ENCODE measurements at places on chromosomes 1 and 21.

DNA sequence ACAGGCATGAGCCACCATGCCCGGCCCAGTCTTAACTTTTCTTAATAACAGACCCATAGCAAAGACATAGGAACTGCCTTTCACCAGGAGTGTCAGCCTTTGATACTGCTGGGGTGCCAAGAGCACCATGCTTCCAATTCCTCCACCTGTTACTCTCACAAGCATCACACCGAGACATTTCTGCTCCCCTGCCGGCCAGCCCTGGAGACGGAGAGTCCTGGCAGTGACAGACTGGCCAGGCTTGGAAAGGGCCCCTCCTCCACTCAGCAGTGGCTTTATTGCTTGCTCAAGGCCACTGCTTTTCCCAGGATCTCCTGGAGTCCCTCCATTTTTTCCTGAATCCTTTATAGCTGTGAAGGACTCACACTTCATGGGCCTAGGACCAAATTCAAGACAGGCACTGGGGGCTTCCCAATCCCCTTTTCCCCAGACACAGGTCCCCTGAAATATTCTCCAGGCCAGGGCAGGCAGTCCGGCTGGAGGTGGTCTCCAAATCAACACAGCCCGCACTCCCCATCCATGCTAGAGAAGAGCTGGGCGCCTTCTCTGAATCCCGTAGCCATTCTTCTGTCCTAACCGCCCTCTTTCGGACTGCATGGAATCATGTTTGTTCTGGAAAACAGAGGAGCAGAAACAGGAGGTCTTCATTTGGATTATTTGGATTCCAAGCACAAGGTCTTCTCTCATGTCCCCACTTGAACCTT is 25.5 kb upstream of the PTPRF start:
- no peak for DNase-seq

GRCh38 chr1:93969371-93969770 is 60.1 kb upstream of the GCLM start:
- no peak for DNase-seq

GRCh38 chr21:40187946-40188654 is 320.9 kb downstream of the PCP4 start:
- no peak for DNase-seq

DNA sequence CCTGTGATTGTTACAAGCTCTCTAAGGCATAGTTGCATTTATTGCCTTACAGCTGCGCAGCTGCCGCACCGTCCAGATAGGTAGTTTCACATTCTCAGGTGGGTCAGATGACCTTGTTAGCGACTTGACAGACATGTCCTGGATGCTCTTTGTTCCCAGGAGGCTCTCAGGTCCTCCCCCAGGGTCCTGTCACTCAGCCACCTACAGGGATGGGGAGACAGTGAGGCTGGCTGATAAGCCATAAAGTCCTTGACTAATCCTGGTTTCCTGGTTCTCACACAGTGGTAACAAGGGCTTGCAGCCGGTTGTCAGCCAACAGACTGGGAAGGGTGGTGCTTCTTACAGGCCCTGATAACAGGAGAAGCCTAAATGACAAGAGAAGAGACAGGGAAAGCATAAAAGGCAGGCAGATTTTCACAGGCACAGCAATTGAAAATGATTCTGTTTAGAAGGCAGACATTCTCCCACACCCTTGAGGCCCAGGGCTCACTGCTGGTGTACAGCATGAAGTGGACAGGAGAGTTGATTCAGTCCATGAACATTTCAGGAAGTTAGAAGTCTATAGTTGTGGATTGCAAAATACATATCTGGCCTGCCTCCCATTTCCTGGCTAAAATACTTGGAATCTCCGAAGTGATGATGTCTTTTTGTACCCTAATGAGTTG is 2.9 kb downstream of the ARF1 start:
- DNase-seq = no peak

DNA sequence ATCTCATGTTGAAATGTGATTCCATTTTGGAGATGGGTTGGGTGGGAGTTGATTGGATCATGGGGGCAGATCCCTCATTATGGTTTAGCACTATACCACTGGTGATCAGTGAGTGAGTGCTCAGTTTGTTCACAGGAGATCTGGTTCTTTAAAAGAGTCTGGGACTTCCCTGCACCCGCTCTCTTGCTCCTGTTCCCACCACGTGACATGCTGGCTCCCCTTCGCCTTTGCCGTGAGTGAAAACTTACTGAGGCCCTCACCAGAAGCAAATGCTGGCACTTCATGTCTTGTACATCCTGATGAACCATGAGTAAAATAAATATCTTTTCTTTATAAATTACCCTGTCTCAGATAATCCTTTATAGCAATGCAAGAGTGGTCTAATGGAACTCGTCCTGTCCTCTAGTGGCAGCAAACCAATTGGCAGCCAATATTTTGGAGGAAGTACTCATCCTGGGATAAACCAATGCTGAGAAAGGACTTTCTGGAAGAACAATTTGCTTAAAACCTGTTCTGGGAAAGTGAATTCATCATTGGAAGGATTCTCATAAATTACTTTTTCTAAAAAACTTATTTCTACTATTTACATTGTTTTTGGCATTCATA is 27.8 kb upstream of the CYP4A11 start:
- DNase-seq = no peak

DNA sequence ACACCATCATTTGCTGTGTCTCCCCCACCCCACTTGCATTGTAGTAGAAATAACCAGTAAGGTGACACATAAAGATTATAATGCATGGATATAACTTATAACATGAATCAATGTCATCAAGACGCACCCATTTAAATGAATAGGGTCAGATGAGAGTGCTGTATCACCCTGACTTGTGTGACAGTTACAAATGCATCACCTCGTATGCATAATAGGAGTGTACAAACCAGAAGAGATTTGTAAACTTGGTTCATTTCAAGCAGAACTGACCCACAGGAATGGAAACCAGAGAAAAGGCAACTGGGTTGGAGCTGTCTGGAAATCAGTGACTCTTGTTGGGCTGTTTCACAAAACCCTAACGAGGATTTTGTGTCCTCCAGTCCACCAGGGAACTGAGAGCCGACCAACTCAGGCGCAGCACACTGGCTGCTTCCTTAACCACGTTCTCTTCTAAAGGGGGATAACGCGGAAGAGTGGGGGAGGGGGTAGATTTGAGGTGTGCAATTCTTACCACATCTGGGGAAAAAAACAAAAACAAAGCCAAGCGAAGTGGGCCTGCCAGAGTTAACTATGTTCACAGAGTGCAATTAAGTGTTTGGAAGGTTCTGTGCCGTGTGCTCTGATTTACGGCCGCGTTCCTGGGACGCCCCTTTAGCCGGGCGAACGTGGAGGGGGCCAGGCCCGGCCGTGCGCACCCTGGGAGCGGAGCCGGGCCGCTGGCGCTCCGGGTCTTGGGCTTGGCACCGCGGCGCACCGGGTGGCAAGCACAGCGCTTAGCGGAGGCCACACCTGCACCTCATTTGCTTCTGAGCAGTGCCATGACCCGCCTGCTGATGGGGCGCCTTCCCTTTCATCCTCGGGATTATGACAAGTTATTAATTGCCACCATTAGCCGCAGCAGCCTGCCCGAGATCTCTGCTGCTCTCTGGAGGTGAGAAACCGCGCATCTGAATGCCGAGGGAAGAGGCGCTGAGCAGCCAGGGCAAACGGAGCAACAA is 248.8 kb upstream of the FOXD3 start:
- no peak for DNase-seq

DNA sequence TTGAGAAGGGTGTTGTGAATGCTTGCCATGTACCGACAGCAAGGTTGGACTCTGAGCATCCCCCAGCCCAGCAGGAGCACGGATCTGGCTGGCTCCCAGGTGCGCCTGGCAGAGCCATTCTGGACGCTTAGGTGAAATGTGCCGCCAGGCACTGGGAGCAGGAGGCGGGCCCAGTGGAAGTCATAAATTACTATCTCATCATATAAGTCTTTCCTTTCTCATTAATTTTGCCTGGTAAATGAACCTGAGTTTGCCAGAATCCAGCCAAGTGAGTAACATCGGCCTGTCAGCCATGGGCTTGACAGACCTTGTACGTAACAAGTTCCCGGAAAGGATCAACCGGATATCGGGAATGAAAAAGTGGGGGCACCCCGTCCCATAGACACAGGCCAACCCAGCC is 179.5 kb upstream of the ARHGEF16 start:
- DNase-seq = peak; percentile 1

DNA sequence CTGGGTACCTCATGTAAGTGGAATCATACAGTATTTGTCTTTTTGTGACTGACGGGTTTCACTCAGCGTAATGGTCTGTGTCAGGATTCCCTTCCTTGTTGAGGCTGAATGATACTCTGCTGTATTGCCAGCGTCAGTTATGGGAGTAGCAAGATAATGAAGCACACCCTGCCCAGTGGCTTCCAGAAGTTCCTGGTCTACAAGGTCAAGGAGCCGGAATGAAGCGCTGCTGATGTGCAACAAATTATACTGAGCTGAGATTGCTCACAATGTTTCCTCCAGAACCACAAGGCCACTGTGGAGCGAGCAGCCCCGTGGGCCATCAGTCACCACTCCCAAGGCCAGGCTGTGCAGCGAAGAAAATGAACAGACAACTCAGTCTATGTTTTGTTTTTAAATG is 24.0 kb upstream of the TDRD10 start:
- no peak for DNase-seq

DNA sequence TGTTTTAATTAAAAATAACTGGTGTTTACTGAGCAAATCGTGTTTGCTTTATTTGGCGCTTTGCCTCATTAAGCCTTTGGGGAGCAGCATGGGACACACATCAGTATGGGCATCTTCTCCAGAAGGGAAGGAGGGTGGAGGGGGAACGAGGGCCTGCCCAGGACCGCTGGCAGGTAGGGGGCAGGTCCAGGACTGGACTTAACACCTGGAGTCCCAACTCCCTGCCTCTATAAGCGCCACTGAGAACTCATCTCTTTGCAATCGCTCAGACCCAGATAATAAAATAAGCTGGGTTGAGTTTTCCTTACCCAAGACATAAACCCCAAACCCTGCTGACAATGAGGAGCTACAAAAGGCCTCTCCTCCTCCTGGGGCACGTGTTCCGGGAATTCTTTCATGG is 15.1 kb downstream of the ABCG1 start:
- DNase-seq = no peak

DNA sequence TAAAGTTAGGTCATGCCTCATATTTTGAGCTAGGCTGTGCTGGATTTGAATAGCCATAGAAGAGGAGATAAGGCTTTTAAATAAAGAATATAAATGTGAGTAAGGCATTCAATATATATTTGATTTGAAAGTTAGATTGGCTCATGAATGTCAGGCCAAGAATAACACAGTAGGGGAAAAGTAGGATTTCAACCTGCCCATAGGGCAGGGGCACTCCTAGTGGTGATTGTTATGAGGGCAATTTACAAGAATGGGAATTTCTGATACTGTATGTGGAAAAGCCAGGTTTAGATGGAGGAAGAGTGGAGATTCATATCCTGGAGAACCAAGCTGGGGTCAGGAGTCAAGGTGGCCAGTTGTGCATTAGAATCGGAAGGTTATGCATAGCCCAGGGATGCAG is 74.9 kb downstream of the DNAH14 start:
- DNase-seq = no peak

- no peak for DNase-seq
Observed at GRCh38 chr21:34870246-34870645, 178.9 kb downstream of the RUNX1 start.

Measured in NCI-H2081 (cell line).